Daoy (cell line): ENCODE measurements at places on chromosomes 12 and 14. TPM values are rescaled to one million over a fixed set of nuclear protein-coding genes. Genes with fewer than 3 reads are reported as not detected.

The USP44 gene
- total RNA-seq, result 0.74 and 0.95 TPM in 2 replicates

The PTCSC3 gene
- not detected in 2 replicates for total RNA-seq

The C1QL4 gene
- 0.06 and 0.80 TPM in 2 replicates for total RNA-seq

The C12orf54 gene
- total RNA-seq, result not detected in 2 replicates

The CELA1 gene
- not detected in 2 replicates for total RNA-seq

The KRT77 gene
- not detected in 2 replicates for total RNA-seq

The KLRK1 gene
- not detected in 2 replicates for total RNA-seq

The MMP14 gene
- total RNA-seq, result 158 and 176 TPM in 2 replicates

The TOGARAM1 gene
- 9.4 and 13.6 TPM in 2 replicates for total RNA-seq

The JPH4 gene
- total RNA-seq, result 0.29 TPM in 1 of 2 replicates, not detected in the other

The LPAR5 gene
- 0.86 TPM in 1 of 2 replicates, not detected in the other for total RNA-seq

The NEUROD4 gene
- total RNA-seq, result not detected in 2 replicates

The TAS2R46 gene
- not detected in 2 replicates for total RNA-seq

The KCNK13 gene
- 0.23 and 0.60 TPM in 2 replicates for total RNA-seq

The PPP1R36 gene
- total RNA-seq, result 0.18 and 0.63 TPM in 2 replicates

The AMHR2 gene
- not detected in 2 replicates for total RNA-seq

The SLC38A4 gene
- 0.23 and 0.36 TPM in 2 replicates for total RNA-seq

The BAZ1A gene
- 46.0 and 81.9 TPM in 2 replicates for total RNA-seq

The KRT5 gene
- total RNA-seq, result 0.36 TPM in 1 of 2 replicates, not detected in the other

The A2M gene
- 0.95 TPM in 1 of 2 replicates, not detected in the other for total RNA-seq

The KRT80 gene
- total RNA-seq, result 4.4 and 5.5 TPM in 2 replicates

The C3AR1 gene
- total RNA-seq, result 0.40 and 0.57 TPM in 2 replicates

The LRRC43 gene
- total RNA-seq, result 0.34 TPM in 1 of 2 replicates, not detected in the other

The MYF5 gene
- not detected in 2 replicates for total RNA-seq

The PPP1CC gene
- total RNA-seq, result 140 and 143 TPM in 2 replicates

The TROAP gene
- total RNA-seq, result 45.5 and 48.3 TPM in 2 replicates

The GTF2H3 gene
- 59.7 and 83.3 TPM in 2 replicates for total RNA-seq

The NKX2-1 gene
- 4.7 and 5.1 TPM in 2 replicates for total RNA-seq

The FAM186B gene
- 0.17 and 0.30 TPM in 2 replicates for total RNA-seq

The TEAD4 gene
- 18.4 and 27.3 TPM in 2 replicates for total RNA-seq

The KRT2 gene
- 0.03 and 0.40 TPM in 2 replicates for total RNA-seq

The GAS2L3 gene
- total RNA-seq, result 38.0 and 62.8 TPM in 2 replicates
